Bone marrow (tissue), 2 donors: ENCODE measurements at places on chromosomes 12 and 14.

DNA sequence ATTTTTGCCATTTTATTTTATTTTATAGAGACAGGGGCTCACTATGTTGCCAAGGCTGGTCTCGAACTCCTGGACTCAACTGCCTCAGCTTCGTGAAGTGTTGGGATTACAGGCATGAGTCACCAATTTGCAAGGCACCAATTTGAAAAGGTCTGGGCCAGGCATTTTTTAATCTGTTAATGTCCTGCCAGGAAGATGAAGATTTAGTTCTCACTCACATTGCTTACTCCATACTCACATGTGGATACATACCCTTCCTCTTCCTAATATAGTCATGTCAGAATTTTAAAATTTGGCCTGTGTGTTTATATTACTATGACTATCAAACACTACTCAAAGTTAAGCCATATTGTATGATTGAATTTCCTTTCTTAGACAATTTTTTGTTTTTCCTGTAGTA, 15.3 kb upstream of the EML1 start:
- DNase-seq = no peak

GRCh38 chr14:70821584-70822529, 12.5 kb upstream of the MAP3K9 start:
- no peak for DNase-seq

GRCh38 chr14:67517083-67517482, 16.0 kb upstream of the PLEKHH1 start:
- no peak for DNase-seq

DNA sequence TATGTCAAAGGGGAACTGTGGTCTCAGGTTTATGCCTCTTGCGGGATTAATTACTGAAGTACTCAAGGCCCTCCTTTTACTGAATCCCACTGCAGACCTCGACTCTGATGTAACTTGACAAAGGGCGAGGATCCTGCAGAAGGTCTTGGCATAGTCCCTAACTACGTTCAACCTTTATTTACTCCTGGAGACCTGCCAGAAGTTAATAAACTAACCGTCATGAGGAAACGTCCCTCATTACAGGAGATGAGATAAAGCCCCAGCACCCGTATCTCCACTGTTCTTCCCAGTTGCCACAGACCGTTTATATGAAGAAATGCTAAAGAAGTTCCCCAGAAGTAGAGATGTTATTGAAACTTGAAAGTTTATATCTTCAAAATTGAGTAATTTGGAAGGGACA, 190.9 kb downstream of the ETV6 start:
- no peak for DNase-seq

DNA sequence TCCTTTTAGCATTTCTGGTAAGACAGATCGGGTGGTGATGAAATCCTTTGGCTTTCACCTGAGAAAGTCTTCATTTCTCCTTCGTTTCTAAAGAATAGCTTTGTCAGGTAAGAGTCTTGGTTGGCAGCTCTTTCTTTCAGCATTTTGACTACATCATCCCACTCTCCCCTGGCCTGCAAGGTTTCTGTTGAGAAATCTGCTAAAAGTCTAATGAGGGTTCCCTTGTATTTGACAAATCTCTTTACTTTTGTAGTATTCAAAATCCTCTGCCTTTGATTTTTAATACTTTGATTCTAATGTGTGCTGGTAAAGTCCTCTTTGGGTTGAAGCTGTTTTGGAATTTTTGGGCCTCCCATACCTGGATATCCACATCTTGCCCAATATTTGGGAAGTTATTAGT, 120.2 kb downstream of the PAX9 start:
- DNase-seq = no peak

DNA sequence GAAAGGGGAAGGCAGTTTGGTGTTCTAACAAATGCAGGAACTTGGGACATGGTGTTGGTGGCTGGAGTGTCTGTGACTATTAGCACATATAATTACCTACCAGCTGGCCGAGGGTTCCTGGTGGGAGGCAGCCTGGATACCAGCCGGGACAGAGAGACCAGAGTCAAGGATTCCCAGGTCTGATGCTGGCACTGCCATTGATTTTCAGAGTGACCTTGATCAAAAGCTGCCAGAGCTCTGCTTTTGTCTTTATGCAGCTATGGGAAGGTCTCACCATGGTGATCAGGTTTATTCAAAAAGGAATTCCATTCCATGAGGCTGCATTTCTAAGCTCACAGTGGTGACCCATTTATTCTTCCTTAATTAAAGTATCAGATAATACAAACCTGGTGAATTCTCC, 101.0 kb upstream of the PWP1 start:
- no peak for DNase-seq

DNA sequence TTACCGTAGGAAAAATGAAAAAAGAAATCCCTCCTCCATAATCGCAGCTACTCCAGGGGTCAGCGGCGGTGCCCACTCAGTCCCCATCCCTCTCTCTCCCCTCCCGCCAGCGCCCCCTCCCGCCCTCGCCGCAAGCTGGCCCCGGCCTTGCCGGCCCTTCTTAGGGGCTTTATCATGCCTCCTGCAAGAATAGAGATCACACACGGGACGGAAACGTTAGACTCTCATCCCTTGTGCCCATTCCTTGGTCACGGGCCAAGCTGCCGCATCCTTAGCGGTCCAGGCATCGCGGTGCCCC, 692 bp upstream of the COX14 start:
- no peak for DNase-seq

GRCh38 chr12:71009430-71010142, 89.0 kb upstream of the PTPRR start:
- DNase-seq = no peak

DNA sequence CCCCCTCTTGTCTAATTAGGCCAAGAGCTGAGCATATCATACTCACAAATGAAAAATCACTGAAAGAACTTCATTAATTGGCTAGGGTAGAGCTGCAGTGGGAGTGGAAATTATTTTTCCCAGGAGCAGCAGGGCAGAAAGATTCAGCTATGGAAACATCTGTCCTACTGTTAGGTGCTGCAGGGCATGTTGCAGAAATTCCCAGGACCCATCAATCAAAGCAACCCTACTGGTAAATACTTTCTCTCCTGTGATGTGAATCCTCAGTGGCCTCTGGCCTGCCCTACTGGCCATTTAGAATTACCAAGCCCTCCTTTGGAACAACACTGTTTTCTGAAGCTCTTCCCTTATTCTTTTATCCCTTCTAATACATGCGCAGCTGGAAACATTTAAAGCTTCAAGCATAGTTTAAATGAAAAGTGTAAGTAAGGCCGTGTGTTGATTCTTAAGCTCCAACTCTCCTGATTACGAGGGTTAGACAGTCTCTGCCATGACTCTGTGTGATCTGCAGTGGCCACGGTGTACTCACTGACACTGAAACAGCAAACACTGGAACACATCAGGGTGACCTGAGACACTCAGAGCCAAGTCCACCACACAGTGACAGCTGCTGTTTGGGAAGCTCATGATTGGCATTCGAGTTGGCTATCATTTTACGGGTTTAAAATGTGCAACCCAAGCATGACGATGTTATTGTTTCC, 62.6 kb upstream of the TMCC3 start:
- DNase-seq = no peak

GRCh38 chr12:114981036-114981435, 297.1 kb upstream of the TBX3 start:
- no peak for DNase-seq

DNA sequence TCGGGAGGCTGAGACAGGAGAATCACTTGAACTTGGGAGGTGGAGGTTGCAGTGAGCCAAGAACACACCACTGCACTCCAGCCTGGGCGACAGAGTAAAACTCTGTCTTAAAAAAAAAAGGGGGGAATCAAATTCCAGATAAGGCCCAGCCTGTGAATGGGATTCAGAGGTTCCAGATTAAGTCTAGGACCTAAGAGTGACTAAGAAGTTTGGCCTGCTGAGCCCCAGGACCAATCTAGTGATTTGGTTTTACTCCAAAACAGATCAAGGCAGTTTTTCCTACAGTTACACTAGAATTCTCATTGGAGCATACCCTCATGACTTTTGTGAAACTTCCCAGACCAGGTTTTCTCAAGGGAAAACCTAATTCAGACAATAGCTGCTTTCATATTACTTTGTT, 22.8 kb downstream of the EXOC5 start:
- DNase-seq = no peak

DNA sequence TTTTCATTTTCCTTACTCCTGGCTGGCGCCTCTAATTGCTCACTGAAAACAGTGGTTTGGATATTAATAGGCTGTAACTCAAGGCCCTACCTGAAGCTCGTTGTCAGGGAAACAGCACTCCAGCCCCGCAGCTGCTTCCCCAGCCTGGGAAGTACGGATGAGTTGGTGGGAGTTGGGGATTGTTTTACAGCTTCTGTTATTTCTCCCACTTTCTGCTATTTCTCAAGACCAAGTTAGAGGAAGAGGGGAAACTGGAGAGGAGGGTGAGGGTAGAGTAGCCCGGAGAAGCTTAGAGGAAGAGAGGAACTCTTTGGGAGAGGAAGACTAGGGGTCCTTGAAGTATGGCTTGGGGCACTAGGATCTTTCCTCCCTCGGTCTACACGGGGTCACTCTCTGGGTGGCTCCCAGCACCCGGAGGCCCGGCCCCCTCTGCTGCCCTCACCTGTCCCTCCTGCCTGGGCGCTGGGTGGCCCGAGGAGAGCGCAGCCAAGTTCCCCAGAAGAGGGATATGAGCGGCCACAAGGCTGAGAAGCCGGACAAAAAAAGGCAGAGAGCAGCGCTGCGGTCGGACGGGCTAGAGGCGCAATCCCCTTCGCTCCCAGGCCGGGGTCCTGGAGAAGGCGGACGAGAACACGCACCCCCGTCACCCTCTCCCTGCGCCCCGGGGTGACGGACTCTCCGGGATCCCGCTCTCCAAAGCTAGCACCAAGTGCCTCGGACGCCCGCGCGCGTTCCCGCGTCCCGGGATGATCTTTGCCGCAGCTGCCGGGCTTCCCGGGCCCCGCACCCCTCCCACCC, 671 bp downstream of the SPTB start:
- DNase-seq = no peak

- DNase-seq = no peak
Measured at GRCh38 chr12:130011611-130012385, 108.0 kb upstream of the TMEM132D start.

DNA sequence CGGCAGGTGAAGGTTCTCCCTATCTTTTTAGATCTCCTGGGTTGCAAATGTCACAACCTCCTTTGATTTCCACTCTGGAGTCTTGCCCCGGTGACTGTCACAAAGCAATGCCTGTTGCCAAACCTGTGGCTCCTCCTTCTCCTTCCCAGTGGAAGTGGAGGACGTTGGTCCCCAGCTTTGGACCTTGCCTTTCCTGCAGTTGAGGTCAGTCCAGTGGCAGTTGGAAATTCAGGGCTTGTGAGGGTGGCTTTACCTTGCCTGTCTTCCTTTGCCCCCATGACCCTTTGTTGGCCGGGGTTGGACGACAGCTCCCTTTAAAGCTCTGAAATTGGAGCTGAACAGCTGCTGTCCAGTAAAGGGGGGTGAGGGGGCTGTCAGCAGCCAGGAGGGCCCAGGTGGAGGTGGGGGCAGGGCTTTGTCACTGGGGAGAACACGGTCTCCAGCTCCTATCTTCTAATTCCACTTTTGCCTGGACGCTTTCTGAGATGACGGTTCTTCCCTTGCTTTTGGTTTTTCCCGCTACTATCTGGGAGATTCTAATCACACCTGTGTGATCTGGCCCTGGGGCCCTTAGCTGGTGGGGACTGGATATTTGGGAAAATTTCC, 4.1 kb downstream of the TEAD4 start:
- DNase-seq = no peak

GRCh38 chr14:23183158-23183470, 346 bp downstream of the SLC7A8 start:
- DNase-seq = no peak

DNA sequence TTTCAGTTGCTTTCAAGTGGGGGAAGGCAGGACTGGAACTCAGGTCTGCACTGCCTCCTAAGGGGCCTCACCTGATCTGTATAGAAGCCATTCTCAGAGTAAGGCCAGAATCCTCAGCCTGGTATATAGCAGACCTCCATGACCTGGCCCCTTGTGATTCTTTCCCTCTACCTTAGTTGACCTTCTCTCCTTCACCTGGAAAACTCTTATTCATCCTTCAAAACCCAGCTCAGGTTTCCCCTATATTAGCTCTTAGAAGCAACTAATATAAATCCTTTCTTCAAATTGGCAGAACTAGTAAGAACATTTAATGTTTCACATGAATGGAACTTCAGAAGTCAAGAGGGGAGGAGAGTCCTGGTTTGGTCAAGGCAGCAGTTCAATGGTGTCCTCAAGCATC, 26.0 kb upstream of the WSCD2 start:
- DNase-seq = no peak

DNA sequence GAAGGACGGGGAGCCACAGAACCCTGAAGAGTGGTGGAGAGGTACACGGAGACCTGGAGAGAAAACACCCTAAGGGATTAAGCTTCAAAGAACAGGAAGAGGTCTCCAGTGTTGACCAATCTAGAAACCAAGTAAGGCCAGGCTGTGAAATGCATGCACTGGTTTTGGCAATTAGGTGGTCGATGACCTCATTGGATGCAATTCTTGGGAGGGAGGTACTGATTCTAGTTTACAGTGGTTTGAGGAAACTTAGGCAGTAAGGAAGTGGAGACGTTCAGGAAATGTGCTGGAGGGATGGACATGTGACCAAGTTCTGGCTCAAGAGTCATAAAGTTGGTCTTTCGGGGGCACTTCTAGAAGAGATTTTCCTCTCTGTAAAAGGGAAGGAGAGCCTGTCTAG, 91.3 kb upstream of the CEP83 start:
- DNase-seq = no peak

- DNase-seq = no peak
Measured at GRCh38 chr14:36845356-36846012, 183.8 kb downstream of the PAX9 start.

- no peak for DNase-seq
Measured at GRCh38 chr12:62158461-62159360, 101.5 kb upstream of the USP15 start.

DNA sequence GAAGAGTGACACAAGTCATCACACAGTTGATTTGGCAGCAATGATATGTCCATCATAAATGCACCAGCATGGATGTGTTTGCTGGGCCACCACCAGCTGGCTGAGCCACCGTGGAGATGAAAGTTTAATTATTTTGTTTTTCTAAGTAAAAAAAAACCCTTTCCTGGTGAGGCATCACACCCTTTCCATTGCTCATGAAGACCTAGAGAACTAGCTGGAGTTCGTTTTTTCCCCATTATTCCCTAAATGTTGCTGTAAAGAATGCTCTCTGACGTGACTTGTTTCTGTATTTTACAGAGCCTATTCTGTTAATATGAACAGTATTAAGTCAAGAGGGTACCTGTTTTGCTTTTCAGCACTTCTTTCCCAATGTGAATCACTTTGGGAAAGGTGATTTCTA, 257.9 kb downstream of the MSRB3 start:
- DNase-seq = no peak
